ENCODE measurements at places on chromosomes 16 and 17. TPM values are rescaled to one million over a fixed set of nuclear protein-coding genes. Genes with fewer than 3 reads are reported as not detected.

KRTAP4-9 gene
- not detected for total RNA-seq

PDP2 gene
- 5.2 TPM for total RNA-seq

KRTAP2-1 gene
- not detected for total RNA-seq

RNF222 gene
- total RNA-seq: not detected

MYH13 gene
- total RNA-seq: not detected

DLX4 gene
- total RNA-seq: 1.7 TPM

G6PC1 gene
- not detected for total RNA-seq

PTGES3L gene
- total RNA-seq: 0.73 TPM

BORCS6 gene
- 7.2 TPM for total RNA-seq

TBC1D3G gene
- total RNA-seq: not detected

USP6 gene
- total RNA-seq: 0.05 TPM

GAS2L2 gene
- total RNA-seq: 0.09 TPM

NECAB2 gene
- 2.1 TPM for total RNA-seq

TLCD2 gene
- total RNA-seq: 1.6 TPM

CDR2L gene
- 67.2 TPM for total RNA-seq

MARVELD3 gene
- total RNA-seq: 0.29 TPM

RASD1 gene
- 1.3 TPM for total RNA-seq

ABCC1 gene
- total RNA-seq: 93.3 TPM

SEC14L1 gene
- 69.9 TPM for total RNA-seq

CCL16 gene
- not detected for total RNA-seq

KRT27 gene
- total RNA-seq: not detected

TBC1D3H gene
- total RNA-seq: not detected

SLC22A31 gene
- total RNA-seq: 1.9 TPM

ACAP1 gene
- total RNA-seq: 3.7 TPM

MYH3 gene
- 1.0 TPM for total RNA-seq

KRTAP2-3 gene
- total RNA-seq: not detected

GLTPD2 gene
- total RNA-seq: not detected

CDK3 gene
- 5.6 TPM for total RNA-seq

AATK gene
- total RNA-seq: 0.78 TPM

SLC35G6 gene
- total RNA-seq: not detected
